Glutamatergic neuron (in vitro differentiated cells): ENCODE measurements at places on chromosomes 7 and 10. TPM values are rescaled to one million over a fixed set of nuclear protein-coding genes. Genes with fewer than 3 reads are reported as not detected.

- no peak for DNase-seq
Observed at GRCh38 chr7:131931370-131931769, 374.9 kb upstream of the PODXL start.

GRCh38 chr10:89543841-89544240 lies 8.4 kb upstream of the SLC16A12 start:
- DNase-seq: no peak

- DNase-seq: no peak
Observed at GRCh38 chr7:37320848-37321468, 127.7 kb downstream of the ELMO1 start.

DNA sequence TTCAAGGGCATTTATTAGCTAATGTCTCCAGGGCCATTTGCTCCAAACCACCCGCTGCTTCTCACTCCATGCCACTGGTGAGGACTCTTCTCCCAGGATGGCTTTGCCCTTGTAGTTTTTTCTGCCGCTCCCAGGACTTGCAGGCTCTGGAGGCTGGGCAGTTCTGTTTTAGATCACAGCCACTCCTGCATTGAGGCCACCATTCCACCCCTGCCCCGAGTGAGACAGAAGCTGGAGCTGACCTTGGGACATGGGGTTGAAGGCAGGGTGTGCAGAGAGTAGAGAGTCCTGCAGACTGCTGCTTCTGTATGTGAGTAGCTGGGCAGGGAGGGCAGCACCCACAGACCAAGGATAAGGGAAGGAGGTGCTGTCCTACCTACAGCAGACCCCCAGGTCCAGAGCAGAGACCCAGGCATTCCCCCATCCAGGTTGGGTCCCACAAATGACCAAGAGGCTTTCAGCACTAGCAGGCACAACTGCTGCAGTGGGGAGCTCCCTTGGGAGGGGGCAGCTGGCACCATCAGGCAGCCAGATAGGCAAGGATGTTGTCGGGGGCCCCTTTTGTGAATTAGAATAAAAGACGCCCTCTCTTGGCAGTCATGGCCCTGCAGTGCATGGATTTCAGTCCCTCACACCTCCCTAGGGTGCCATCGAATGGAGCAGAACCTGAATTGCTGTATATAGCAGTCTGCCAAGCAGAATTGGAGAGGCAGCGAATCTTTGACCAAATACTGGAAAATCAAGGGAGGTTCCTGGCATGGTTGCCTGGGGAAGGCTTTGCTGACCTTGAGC lies 22.7 kb upstream of the ADCYAP1R1 start:
- DNase-seq: no peak

GRCh38 chr10:106284802-106285587 lies 879.5 kb downstream of the SORCS1 start:
- DNase-seq: no peak

- no peak for DNase-seq
Observed at GRCh38 chr10:79249186-79250121, 97.8 kb upstream of the PPIF start.

DNA sequence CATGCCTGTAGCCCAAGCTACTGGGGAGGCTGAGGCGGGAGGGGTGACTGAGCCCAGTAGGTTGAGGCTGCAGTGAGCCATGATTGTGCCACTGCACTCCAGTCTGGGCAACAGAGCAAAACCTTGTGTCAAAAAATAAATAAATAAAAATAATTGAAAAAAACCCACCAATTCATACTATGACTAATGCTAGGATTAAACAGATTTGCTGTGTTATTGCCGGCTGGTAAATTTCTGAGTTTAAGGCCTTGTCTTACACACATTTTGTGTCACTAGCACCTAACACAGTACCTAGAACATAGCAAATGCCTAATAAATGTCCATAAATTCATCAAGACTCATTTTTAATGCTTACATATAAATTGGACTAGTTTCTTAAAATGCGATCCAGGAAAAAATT lies 8.7 kb downstream of the ESYT2 start:
- DNase-seq: no peak

DNA sequence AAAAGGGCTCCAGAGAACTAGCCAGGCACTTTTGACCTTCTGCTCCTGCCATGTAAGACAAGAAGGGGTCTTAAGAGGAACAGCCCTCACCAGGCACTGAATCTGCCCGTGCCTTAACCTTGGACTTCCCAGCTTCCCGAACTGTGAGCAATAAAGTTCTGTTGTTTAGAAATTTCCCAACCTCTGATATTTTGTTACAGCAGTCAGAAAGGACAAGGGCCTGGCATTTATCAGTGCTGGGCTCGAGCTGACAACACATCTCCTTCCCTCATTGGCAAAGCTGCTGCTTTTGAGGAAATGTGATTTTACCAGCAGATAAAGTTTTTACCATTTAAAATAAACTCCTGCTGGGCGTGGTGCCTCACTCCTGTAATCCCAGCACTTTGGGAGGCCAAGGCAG lies 103.5 kb downstream of the GPR26 start:
- no peak for DNase-seq

DNA sequence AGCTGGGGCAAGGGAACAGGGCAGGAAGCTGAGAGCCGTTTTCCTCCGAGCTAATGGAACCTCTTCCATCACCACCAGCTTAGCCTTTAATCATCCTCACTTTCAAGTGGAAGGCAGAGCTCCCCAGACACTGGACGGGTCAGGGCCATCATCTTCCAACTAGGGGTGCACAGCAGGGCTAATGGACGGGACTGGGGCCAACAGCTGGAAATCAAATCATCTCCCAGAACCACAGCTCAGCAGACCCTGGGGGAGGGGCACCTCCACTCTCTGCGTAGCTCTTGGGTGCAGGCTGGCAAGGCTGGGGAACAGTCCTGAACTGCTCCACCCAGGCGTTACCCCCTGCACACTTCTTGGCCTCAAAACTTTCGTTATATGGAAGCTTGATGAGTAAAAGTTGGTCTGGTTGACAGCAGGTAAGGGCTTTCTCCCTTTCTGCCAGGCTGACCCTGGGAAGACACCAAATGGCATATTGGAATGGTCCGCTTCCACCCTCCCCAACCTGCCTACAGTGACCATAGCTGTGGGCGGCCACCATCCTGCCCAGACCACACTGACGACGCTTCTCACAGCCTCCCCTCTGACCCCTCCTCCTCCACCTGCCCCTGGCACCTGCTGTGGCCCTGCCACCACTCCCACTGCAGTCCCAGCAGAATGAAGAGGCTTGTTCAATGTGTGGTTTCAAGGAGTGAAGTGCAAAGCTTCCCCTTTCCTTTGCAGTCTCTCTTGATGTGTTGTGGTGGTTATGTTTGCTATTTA lies 51.7 kb upstream of the RET start:
- no peak for DNase-seq

GRCh38 chr10:87720665-87721064 lies 61.0 kb downstream of the PAPSS2 start:
- DNase-seq: no peak

GRCh38 chr7:111174510-111174909 lies 83.6 kb downstream of the LRRN3 start:
- DNase-seq: no peak

DNA sequence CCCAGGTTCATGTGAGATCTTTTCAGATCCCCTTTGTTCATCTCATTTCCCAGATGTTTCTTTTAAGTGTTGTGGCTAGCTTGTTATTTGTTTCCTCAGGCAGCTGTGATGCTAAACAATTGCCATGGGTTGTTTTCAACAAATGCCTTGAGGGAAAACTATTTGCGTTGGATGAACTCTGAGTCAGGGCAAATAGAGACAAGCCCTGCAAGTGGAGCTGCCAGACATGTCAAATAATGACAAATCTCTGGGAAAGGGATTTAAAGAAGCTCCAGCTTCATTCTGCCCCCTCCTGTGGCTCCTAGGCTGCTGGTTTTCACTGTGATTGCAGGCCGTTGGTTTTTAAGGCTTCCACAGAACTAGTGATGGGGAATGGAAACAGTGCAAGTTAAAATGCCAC lies 272.4 kb upstream of the SP8 start:
- DNase-seq: no peak

GRCh38 chr10:113331961-113332360 lies 220.9 kb upstream of the HABP2 start:
- DNase-seq: no peak

DNA sequence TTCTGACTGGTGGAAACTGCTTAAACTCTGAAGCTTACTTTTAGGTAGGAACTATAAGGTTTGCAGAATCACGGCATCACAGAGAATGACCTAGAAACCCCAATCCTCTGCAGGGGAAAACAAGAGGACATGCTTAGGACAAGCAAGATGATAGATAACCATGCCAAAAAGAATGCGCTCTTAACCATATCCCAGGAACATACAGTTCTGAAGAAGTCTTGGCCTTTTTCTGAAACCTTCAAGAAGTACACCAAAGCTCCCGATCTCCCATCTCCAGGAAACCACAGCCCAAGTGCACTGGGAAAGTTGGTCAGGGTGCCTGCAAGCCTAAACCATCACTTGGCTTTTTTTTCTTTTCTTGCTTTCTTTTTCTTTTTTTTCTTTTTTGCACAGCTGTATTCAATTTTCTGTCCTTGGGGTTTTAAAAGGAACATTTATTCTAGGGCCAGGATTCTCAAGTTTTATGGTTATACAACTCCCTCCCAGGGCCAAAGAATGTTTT lies 12.2 kb upstream of the SVIL start:
- no peak for DNase-seq

DNA sequence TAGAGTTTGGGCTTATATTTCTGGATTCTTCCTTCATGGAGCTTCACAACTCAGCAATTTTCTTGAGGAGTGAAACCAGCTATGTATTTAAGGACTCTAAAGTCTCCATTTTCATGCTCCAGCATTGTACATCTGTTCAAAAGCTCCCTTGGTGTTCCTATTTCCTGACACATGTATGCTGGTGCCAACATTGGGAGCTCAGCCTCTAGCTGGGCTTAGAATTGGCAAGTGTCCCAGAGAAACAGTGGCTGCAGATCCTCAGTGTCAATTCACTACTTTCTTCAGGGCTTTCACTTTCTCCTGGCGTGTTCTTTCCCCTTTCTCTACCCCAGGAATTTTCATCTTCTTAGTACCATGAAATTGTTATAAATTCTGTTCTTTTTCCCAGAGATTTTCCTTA lies 103.1 kb downstream of the ZNF467 start:
- DNase-seq: no peak

Gene ZPBP
- not detected for total RNA-seq

Gene TLX1
- total RNA-seq: 14.3 TPM

Gene GSTO2
- total RNA-seq: 2.0 TPM

Gene FAM25C
- total RNA-seq: not detected

Gene TCAF2
- total RNA-seq: 0.78 TPM

Gene FBXO24
- 0.49 TPM for total RNA-seq
